ENCODE measurements at places on chromosomes 3 and 15. TPM values are rescaled to one million over a fixed set of nuclear protein-coding genes. Genes with fewer than 3 reads are reported as not detected.

- no peak for DNase-seq
Observed at GRCh38 chr3:120280026-120280425, 5.0 kb downstream of the GPR156 start.

- no peak for DNase-seq
Observed at GRCh38 chr3:32948625-32949445, 2.6 kb upstream of the CCR4 start.

- peak; percentile 21 for DNase-seq
Observed at GRCh38 chr3:38739396-38739689, 76.7 kb downstream of the SCN10A start.

GRCh38 chr3:111668888-111669488 lies 73.8 kb upstream of the ZBED2 start:
- DNase-seq: peak; percentile 84

- DNase-seq: no peak
Observed at GRCh38 chr3:159938714-159939113, 49.9 kb upstream of the IL12A start.

- no peak for DNase-seq
Observed at GRCh38 chr3:8879347-8879944, 83.8 kb downstream of the RAD18 start.

DNA sequence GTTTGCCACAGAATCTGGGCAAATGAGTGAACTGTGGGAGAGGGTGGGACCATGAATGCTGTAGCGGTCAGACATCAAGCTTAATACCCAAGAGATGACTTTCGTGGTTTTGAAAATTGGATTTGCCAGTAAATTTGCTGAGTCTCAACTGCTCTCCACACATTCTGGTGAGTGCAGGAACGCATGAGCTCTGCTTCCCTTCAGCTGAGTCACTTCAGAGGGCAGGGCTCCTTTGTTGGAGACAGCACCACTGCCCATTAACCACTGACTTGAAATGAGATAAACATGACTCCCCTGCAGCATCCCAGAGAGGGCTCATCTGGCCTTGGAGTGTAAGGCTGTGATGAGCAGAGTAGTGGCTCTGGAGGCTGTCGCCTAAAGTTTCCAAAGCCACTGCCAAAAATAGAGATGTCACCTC lies 22.6 kb downstream of the RARRES1 start:
- DNase-seq: no peak

DNA sequence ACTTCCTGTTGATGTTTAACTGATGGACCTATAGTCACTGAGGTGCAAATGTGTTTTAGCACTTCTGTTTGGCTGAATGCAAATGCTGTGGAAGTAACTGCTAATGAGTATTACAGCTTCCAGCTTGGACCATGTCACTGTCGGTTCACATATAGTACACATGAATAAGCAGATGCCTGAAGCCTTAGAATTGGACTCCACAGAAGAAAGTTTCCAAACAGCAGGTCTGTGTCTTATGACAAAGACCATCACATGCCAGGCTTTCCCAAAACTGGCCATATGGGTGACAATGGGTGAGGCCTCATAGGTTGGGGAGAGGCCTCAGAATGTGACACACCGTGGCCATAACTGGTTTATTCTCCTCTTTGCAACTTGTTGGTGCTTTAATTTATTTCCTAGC lies 241.8 kb downstream of the WNT5A start:
- DNase-seq: no peak

DNA sequence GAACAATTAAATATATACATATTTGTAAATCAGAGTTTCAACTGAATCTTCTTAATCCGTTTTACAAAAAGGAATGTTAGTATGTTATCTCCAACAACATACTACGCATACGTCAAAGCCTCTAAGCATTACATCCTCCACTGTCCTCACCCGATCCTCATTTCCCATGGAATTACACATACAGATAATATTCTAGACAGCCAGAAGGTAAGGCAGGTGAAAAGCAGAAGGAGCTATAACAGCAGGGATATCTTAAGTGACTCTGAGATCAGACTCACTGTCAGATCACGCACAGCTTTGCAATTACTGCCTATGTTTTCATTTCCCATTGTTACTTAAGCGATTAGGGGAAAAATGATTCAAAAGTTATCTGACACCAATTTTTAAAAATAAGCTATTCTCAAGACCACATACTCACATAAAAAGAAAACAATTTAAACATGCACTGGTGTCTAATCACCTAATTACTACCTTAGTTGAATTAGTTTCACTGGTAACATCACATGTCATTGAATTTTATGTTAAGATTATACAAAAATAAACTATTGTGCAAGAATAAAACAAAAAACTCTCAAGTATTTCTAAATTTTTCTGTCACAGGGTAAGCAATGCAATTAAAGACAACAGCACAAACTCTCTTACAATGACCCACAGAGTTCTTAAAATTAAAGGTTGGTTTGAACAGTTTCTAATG lies 92.8 kb downstream of the TBL1XR1 start:
- DNase-seq: no peak

DNA sequence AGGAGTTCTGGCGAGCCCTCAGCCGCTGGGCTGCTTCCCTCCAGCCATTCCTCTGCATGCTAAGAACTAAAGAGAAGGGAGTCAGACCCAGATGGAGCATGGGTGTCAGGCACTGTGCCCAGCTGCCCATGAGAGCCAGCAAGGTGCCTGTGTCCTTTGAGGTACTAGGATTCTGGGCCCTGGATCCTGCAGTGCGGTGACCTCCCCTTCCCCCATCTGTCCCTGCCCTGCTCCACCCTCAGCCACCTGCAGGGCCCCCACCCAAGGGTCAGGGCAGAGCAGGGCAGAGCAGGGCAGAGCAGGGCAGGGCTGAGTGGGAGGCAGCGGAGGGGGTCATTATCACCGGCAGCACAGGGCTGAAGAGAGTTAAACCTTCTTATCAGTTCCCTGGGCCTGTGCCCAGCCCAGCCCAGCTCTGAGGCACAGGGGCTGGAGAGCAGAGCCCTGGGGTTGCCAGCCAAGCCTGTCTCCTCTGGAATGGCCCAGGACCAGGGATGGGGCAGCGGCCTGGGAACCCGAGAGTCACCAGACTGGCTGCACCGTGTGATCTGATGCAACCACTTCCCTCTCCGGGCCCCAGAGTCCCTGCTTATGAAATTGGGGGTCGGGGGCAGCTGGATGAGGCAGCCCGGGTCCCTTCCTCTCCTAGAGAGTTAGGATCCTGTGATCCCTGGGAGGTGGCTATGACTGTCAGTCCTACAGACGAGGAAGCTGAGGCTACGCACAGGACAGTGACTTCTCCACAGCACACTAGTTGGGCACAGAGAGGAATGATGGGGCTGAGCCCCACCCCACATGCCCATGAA lies 17.3 kb downstream of the ZDHHC19 start:
- DNase-seq: no peak

GRCh38 chr3:197577366-197578074 lies 21.8 kb upstream of the BDH1 start:
- DNase-seq: no peak

DNA sequence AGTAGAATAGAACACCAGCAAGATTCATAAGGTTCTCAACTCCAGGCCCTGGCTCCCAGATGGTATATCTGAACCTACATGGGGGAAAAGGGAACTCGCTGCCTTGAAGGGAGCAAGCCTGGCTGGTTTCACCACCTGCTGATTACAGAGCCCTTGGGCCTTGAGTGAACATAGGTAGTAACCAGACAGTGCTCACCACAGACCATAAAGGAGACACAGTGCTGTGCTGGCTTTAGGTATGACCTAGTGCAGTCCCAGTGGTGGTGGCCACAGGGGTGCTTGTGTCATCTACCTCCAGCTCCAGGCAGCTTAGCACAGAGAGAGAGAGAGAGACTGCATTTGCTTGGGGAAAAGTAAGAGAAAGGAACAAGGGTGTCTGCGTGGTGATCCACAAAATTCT lies 409.8 kb downstream of the FGF12 start:
- no peak for DNase-seq

GRCh38 chr3:59809016-59809415 lies 759.2 kb upstream of the CFAP20DC start:
- DNase-seq: no peak

IL17RD gene
- 11.9 TPM for polyA plus RNA-seq

ST8SIA2 gene
- 0.66 TPM for polyA plus RNA-seq

SYNPR gene
- 0.55 TPM for polyA plus RNA-seq

MAGI1 gene
- polyA plus RNA-seq: 23.8 TPM

LOXL1 gene
- 10.3 TPM for polyA plus RNA-seq

IL20RB gene
- 1.7 TPM for polyA plus RNA-seq

Measured in GM23338 (cell line).